BJ (cell line): ENCODE measurements at places on chromosomes 11 and 22. TPM values are rescaled to one million over a fixed set of nuclear protein-coding genes. Genes with fewer than 3 reads are reported as not detected.

OVOL1 gene
- not detected in 2 replicates for polyA plus RNA-seq

CATSPERZ gene
- polyA plus RNA-seq, result not detected in 2 replicates

SLC22A6 gene
- not detected in 2 replicates for polyA plus RNA-seq

SCN3B gene
- polyA plus RNA-seq, result 0.16 and 0.18 TPM in 2 replicates
